CD8-positive, alpha-beta memory T cell (primary cell): ENCODE measurements at places on chromosomes 7 and 10.

DNA sequence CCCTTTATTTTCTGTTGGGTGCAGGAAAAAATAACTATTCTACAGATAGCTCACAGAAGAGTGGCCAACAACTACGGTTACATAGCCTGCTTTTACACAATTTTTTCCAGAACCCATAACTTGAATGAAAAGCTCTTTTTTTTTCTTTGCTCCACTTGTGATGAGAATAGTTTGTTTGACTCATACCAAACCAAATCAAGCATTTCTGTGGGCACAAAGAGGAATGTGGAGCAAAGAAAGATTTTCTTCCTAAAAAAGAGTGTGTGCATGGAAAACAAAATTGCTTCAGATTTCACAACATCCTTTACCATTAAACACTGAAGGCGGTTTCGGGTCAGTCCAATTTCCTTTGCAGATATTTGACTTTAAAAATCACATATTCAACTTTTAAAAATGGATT lies 54.8 kb upstream of the RAB11FIP2 start:
- DNase-seq = no peak

DNA sequence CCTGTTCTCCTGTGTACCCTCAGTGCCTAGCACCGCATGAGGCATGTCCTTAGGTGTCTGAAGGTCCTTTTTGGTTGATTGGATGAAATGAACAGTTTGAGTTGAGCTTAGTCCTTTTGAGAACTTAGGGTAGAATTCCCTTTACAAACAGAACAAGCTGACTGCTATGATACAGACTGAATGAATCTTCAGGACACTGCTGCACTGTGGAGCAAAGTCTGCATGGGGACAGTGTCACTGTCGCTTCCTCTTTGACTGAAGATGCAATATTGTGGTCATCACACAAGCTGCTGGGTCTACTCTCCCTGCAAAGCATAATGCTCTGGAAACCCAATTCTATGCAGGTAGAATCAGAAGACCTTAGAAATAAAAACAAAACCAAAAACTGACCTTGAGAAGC lies 8.6 kb upstream of the PLAU start:
- no peak for DNase-seq

DNA sequence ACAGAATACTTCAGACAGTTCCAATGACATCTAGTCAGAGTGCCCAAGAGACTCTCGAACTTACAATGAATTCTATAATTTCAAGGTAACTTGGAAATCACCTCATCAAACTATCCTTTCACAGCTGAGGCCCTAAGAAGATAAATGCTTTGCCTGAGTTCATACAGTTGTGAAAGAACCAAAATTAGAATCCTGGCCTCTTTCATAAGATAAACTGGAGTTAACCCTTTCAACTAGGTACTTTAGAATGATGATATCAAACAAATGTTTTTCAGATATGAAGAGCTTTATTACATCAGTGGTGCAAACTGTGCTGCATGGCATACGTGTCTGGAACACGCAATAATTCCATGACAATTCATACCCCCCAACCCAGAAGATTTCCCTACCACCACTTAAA lies 17.9 kb downstream of the DOCK4 start:
- DNase-seq = no peak

GRCh38 chr10:76582531-76582930 lies 1055.1 kb downstream of the KCNMA1 start:
- DNase-seq = no peak

DNA sequence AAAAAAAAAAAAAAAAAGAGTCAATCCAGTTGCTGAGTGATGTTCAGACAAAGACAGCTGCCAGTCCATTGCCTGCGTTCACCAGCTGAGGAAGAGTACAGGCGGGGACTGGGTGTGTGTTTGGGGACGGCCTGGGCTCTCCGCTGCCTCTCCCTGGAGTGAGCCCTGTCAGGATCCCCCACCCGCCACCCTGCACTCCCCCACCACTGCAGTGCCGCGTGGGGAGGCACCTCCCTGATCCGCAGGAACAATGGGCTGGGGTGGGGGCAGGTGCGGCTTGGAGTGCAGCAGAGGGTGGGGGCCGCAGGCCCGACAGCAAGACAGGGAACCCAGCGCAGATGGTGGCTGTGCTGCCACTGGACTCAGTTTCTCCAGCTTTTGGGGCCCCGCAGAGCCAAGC lies 1.4 kb downstream of the HSPA12A start:
- DNase-seq = no peak

DNA sequence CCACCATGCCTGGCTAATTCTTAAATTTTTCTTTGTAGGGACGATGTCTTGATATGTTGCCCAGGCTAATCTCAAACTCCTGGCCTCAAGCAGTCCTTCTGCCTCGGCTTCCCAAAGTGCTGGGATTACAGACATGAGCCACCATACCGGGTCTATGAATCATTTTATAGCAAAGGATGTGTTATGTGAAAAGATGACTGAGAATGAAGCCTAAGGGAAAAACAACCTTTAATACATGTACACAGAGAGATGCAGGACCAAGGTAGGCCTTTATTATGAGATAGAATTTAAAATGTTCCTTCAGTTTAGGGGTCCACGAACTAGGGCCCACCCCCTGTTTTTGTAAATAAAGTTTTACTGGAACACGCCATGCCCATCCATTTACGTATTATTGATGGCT lies 41.0 kb downstream of the UBE2H start:
- DNase-seq = no peak
